ENCODE measurements at places on chromosomes 1 and 21. TPM values are rescaled to one million over a fixed set of nuclear protein-coding genes. Genes with fewer than 3 reads are reported as not detected.
A peak's percentile ranks its signal among the peaks of the same experiment; 100 is the strongest.

PTPRC gene
- not detected for total RNA-seq

CELA3A gene
- 1.5 TPM for total RNA-seq

DNA sequence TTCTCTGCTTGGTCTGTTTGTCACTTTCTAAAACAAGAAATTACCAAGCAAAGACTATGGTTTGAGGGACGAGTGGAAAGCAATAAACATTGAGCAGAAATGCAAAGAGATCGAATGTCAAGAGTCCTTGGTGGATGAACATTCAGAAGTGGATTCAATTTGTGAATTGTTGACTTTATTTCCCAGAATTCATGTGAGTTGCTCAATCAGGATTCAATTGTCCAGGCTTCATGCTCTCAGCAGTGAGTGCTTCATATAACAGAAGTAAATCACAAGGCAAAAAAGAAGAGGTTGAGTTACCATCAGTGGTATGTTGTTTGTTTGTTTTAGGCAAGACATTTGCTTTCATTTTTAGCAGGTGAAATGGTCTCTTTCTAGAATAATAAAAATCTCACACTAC lies 31.9 kb downstream of the NGF start:
- H3K4me1 ChIP-seq, result no peaks in the 10 kb centered on the region
- no peak overlapping the region for H3K4me3 ChIP-seq
- no peak for DNase-seq
- H3K27me3 ChIP-seq, result peaks cover 4% of the 10 kb centered on the region

GRCh38 chr1:207850621-207851407 lies 60.1 kb downstream of the CD34 start:
- no peak overlapping the region for H3K4me3 ChIP-seq
- H3K27ac ChIP-seq, result no peak overlapping the region
- DNase-seq, result no peak
- no peaks in the 10 kb centered on the region for H3K36me3 ChIP-seq

- peak overlapping the region; percentile 73 for H3K27ac ChIP-seq
- no peak overlapping the region for H3K4me3 ChIP-seq
- no peaks in the 10 kb centered on the region for H3K27me3 ChIP-seq
Measured at GRCh38 chr1:8604041-8604945, 213.1 kb downstream of the RERE start.

GRCh38 chr1:203536980-203537455 lies 43.1 kb downstream of the OPTC start:
- no peak overlapping the region for H3K4me3 ChIP-seq
- H3K27me3 ChIP-seq, result peaks cover 29% of the 10 kb centered on the region
- H3K27ac ChIP-seq, result peak overlapping the region; percentile 2
- peaks cover 17% of the 10 kb centered on the region for H3K4me1 ChIP-seq
- no peak for DNase-seq

- peaks cover 45% of the 10 kb centered on the region for H3K36me3 ChIP-seq
- no peak for DNase-seq
- no peak overlapping the region for H3K4me3 ChIP-seq
- H3K27ac ChIP-seq, result no peak overlapping the region
Measured at GRCh38 chr1:176098560-176098959, 108.5 kb downstream of the COP1 start.

DNA sequence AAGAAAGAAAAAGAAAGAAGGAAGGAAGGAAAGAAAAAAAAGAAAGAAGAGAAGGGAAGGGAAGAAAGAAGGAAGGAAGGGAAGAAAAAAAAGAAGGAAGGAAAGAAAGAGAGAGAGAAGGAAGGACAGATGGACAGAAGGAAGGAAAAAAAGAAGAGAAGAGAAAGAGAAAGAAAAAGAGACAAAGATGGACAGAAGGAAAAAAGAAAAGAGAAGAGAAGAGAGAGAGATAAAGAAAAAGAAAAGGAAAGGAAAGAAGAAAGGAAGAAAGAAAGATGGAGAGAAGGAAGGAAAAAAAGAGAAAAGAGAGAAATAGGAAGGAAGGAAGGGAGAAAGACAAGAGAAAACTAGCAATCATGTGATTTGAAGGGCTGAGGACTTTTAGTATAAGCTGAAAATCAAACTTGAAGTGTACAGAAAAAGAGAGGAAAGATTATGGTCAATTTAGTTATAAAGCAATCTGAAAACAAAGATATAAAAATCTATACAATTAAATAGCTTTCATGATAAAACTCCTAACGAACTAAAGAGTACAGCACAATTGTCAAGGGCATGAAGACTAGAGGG lies 115.3 kb downstream of the LTN1 start:
- H3K4me1 ChIP-seq, result no peaks in the 10 kb centered on the region
- no peaks in the 10 kb centered on the region for H3K27me3 ChIP-seq
- DNase-seq, result no peak
- H3K4me3 ChIP-seq, result no peak overlapping the region

DNA sequence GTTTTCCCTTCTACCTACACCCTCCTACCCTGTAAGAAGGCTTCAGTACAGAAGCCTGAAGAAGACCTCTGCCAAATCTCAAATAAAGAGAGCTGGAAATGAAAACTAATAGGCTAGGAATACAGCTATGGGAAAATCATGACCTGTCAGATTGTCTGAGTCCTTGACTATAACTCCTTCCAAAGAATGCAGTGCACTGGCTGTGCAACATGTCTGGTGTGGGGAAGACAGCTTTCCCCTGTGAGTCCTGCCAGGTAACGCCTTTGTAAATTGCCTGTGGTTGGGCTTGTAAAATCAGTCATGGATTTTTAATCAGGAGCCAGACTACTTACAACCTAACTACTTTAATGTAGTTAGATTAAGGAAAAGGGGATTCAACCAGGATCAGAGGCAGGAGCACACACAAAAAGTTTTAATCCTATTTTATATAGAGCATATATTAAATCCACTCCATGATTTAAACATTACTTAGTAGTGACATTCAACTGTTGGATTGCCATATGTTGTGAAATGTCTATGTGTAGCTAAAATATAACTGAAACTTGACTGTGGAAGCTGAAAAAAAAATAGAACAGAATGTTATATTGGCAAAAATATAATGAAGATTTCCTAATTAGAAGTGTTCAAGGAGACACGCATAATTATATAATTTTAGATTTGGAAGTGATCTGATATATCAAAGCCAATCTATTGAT lies 1667.8 kb downstream of the KCNT2 start:
- DNase-seq, result no peak
- H3K4me3 ChIP-seq, result no peak overlapping the region
- H3K4me1 ChIP-seq, result peaks cover 2% of the 10 kb centered on the region
- H3K27me3 ChIP-seq, result no peaks in the 10 kb centered on the region

GRCh38 chr1:111412839-111413238 lies 14.7 kb downstream of the OVGP1 start:
- no peak overlapping the region for H3K27ac ChIP-seq
- no peaks in the 10 kb centered on the region for H3K27me3 ChIP-seq
- H3K36me3 ChIP-seq, result no peaks in the 10 kb centered on the region
- DNase-seq, result no peak
- peaks cover 16% of the 10 kb centered on the region for H3K4me1 ChIP-seq

DNA sequence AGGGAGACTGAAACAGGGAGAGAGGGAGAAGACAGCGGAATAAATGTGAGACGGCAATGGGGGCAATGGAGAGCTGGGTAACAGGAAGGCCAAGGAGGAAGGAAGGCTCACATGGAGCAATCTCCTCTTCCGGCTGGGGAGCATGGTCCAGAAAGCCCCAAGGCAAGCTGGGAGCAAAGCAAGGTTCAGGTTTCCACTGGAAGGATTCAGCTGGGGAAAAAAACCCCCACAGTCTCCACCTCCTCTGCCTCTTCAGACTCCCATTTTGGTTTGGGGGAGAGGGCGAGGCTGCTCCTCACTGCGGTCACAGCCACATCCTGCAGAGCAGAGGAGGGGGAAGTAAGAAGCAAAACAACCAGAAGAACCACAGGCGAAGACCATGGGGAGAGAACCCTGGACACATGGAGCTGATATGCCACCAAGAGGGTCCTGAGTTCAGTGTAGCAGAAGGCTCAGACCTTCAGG lies 650 bp downstream of the TNFAIP8L2 start:
- H3K4me1 ChIP-seq, result no peaks in the 10 kb centered on the region
- no peak overlapping the region for H3K4me3 ChIP-seq
- no peak overlapping the region for H3K27ac ChIP-seq
- H3K27me3 ChIP-seq, result no peaks in the 10 kb centered on the region
- no peak for DNase-seq
- peaks cover 16% of the 10 kb centered on the region for H3K36me3 ChIP-seq

DNA sequence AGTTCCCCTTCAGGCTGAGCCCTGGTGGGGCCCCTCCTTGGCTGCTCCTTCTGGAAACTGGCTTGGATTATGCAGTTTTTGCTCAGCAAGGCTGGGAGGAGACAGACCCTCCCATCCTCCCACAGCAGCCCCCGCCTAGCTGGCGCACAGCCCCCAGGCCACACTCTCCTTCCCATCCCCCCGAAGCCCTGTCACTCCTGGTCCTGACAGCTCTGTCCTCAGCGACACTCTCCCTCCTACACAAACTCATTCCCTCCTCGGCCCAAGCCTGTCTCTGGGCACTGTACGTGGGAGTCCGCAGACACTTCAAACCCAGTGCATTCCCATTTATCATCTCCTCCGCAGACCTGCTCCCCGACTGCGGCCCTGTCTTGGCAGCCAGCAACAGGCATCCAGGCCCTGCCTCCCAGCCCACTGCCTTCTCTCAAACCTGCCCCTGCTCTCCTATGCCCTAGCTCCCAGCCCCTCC lies 25.0 kb upstream of the EPHB2 start:
- H3K4me1 ChIP-seq, result peaks cover 10% of the 10 kb centered on the region
- no peak overlapping the region for H3K27ac ChIP-seq
- H3K36me3 ChIP-seq, result no peaks in the 10 kb centered on the region
- H3K27me3 ChIP-seq, result peaks cover 31% of the 10 kb centered on the region
- DNase-seq, result no peak
- H3K4me3 ChIP-seq, result no peak overlapping the region

DNA sequence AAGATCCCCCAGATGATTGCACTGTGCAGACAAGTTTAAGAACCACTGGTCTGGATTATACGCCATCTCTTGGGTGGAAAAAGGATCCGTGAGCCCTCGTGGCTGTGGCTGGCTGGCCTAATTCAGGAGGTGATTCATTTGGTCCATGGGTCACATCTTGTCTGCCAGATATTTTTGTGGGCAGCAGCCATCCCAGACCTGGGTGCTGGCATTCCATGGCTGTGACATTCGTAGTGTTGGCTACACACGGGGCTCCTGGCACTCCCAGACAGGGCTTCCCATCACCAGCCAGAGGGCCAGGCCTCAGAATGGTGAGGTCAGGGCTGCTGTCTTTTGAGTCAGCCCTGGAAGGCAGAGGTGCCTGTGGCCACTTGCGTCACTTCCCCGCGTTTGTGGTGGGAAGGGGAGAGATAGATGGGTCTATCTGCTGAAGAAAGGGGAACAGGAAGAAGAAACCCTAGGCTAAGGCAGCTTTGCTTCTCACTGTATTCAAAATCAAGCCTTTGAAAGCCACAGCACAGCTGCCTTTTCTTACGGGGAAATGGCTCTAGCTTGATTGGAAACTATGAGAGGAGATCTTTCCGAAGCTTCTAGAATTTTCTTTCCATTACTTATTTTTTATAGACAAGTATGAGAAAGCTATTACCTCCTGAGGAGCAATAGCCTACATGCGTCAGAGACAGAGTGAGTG lies 32.4 kb downstream of the EIF2D start:
- no peaks in the 10 kb centered on the region for H3K36me3 ChIP-seq
- no peak overlapping the region for H3K4me3 ChIP-seq
- peaks cover 2% of the 10 kb centered on the region for H3K4me1 ChIP-seq

DNA sequence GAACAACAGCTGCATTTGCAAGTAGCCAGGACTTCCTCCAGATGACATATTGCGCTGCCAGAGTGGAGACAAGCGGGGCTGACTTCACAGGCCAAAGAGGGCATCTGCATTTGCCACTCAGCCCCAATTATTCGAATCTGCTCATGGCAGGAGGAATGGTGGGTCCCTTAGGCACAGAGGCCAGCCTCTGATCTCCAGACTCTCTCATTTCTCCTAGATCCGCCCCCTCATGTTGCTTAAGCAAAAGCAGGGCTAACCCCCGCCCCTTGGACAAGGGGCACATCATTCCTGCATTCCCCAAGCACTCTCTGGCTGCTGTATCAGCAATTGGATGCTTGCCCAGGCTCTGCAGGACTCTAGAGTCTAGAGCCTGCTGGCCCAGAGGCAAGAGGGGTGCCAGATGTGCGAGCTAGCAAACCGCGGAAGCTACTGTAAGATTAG lies 262.4 kb downstream of the ST6GALNAC3 start:
- H3K36me3 ChIP-seq, result no peaks in the 10 kb centered on the region
- H3K4me3 ChIP-seq, result no peak overlapping the region
- H3K4me1 ChIP-seq, result no peaks in the 10 kb centered on the region
- H3K27me3 ChIP-seq, result no peaks in the 10 kb centered on the region

All from progenitor cell of endocrine pancreas (in vitro differentiated cells).